ENCODE measurements at places on chromosomes 6 and 20. TPM values are rescaled to one million over a fixed set of nuclear protein-coding genes. Genes with fewer than 3 reads are reported as not detected.
A peak's percentile ranks its signal among the peaks of the same experiment; 100 is the strongest.

- DNase-seq, result no peak
- H3K4me1 ChIP-seq, result no peaks in the 10 kb centered on the region
- H3K4me3 ChIP-seq, result no peak overlapping the region
- peaks cover 3% of the 10 kb centered on the region for H3K27me3 ChIP-seq
Observed at GRCh38 chr6:145534989-145535388, 200.3 kb downstream of the EPM2A start.

GRCh38 chr20:38224531-38224930, 36.0 kb downstream of the KIAA1755 start:
- no peak overlapping the region for H3K27ac ChIP-seq
- peaks cover 3% of the 10 kb centered on the region for H3K4me1 ChIP-seq
- no peaks in the 10 kb centered on the region for H3K27me3 ChIP-seq
- no peak for DNase-seq
- H3K36me3 ChIP-seq, result no peaks in the 10 kb centered on the region
- no peak overlapping the region for H3K4me3 ChIP-seq

DNA sequence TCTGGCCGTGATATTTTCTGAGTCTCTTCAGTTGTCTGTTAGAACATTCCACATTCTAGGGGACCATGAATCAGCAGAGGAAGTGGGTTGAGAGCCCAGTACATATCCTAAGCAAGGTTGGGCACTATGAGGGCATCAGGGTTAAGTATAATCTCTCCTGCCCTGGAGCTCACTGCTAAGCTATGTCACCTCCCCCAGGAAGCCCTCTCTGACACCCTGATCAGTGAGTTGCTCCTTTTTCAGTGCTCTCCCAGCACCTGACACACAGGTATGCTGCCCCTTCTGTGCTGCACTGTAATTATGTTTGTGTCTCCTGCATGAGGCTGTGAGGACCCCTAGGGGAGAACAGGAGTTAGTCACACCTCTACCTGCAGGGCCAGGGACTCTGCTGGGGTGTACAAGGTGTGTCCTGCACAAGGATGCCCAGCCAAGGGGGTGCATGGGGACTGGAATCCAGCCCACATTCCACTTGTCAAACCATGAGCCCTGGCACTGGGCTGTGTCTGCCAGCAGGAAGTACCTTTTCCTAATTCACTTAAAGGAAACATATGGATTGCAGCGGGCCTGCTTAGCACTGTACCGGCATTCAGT, 3.9 kb downstream of the RAB44 start:
- no peak overlapping the region for H3K4me3 ChIP-seq
- H3K4me1 ChIP-seq, result no peaks in the 10 kb centered on the region
- H3K27ac ChIP-seq, result no peak overlapping the region
- no peak for DNase-seq

GRCh38 chr20:37303637-37304036, 14.2 kb downstream of the MANBAL start:
- no peak for DNase-seq
- H3K27ac ChIP-seq, result no peak overlapping the region
- H3K4me1 ChIP-seq, result peaks cover 15% of the 10 kb centered on the region

DNA sequence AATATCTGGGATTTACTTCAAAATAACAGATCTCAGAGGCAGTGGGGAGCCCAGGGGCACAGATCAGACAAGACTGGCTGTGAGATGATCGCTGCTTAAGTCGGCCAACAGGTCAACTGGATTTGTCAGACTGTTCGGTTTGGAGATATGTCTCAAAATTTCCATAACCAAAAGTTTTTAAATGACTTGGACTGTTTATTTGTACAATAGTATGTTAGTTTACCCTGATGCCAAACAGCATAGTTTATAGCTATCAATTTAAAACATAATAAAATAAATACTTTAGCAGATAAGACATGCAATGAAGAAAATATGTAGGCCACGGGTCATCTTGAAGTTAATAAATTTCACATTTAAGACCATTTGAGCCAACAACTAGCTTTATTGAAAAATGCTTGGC, 126.7 kb downstream of the IRF4 start:
- no peaks in the 10 kb centered on the region for H3K27me3 ChIP-seq
- H3K4me3 ChIP-seq, result no peak overlapping the region
- peaks cover 47% of the 10 kb centered on the region for H3K36me3 ChIP-seq
- no peak for DNase-seq
- no peak overlapping the region for H3K27ac ChIP-seq

DNA sequence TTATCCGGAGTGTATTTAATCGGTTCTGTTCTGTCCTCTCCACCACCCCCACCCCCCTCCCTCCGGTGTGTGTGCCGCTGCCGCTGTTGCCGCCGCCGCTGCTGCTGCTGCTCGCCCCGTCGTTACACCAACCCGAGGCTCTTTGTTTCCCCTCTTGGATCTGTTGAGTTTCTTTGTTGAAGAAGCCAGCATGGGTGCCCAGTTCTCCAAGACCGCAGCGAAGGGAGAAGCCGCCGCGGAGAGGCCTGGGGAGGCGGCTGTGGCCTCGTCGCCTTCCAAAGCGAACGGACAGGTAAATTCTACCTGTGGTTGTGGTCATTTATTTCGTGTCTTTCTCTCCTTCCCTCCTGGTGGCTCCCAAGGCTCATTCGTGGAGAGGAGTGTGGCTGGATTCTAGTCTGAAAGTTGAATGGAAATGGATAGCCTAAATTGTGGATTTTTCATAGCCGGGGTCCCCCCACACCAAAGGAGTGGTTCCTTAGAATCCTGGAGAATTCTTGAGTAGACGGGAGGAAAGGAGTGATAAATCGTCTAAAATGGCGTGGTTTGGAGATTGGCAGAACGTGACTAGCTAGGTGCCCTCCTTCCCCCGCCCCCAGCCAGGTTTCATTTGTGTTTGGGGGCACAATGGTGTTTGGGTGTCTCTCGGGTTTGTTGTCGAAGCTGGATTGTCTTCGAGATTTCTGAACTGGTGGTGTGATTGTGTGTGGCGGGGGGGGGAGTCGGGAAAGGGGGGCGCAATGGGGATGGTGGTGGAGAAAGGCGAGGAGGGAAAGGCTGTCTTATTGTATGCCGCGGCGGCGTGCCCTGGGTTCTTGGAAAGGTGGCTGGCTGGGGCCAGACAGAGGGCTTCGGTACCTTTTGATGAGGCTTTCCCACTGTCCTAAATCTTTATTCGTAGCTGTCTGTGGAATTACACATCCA, 673 bp downstream of the MARCKS start:
- H3K36me3 ChIP-seq, result peaks cover 14% of the 10 kb centered on the region
- H3K27me3 ChIP-seq, result no peaks in the 10 kb centered on the region

DNA sequence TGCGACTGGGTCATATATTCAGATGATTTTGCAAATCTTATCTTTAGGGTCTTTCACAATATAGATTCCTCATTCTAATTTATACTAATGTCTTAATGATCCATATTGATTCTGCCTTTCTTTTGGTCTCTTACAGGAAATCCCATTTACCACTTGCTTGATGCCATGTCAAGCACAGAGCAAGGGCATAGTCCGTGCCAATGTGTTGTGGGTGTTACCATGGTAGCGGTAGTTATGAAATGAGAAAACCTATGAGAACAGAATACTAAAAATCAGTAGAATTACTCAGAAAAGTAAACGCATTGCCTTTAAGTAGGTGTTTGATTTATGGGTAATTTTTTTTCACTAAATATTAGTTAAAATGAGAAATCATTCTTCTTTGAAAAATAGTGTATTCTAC, 153.9 kb upstream of the RAB32 start:
- no peak overlapping the region for H3K27ac ChIP-seq
- H3K4me3 ChIP-seq, result no peak overlapping the region
- H3K36me3 ChIP-seq, result no peaks in the 10 kb centered on the region
- no peak for DNase-seq
- H3K4me1 ChIP-seq, result no peaks in the 10 kb centered on the region
- H3K27me3 ChIP-seq, result peaks cover 4% of the 10 kb centered on the region

GRCh38 chr6:116189472-116189871, 63.5 kb upstream of the COL10A1 start:
- no peak for DNase-seq
- H3K4me3 ChIP-seq, result no peak overlapping the region
- H3K27ac ChIP-seq, result no peak overlapping the region
- H3K27me3 ChIP-seq, result no peaks in the 10 kb centered on the region
- H3K36me3 ChIP-seq, result peaks cover 17% of the 10 kb centered on the region

GRCh38 chr6:78623554-78623953, 243.8 kb upstream of the IRAK1BP1 start:
- no peak for DNase-seq
- H3K36me3 ChIP-seq, result no peaks in the 10 kb centered on the region
- H3K27me3 ChIP-seq, result peaks cover 5% of the 10 kb centered on the region
- peaks cover 5% of the 10 kb centered on the region for H3K4me1 ChIP-seq
- H3K27ac ChIP-seq, result no peak overlapping the region

DNA sequence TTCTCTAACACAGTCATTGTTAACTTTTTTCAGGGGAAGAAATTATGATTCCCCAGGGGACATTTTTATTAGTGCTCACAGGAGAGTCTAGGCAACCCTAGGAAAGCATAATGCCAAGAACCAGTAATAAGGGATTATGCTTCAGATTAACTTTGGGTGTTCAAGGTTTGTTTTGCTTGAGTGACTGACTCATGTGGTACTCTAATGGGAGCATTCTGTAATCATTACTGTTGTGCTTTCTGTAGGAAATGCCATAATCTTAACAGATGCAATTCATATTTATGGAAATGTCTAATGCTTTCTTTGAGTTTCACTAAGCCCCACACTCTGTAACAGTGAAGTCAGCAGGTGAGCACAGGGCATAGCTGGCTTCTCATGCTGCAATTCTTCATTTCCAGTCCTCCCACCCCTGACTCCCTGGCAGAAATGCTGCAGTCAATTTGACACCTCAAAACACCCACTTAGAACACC, 263.4 kb upstream of the MAN1A1 start:
- no peak overlapping the region for H3K4me3 ChIP-seq
- no peaks in the 10 kb centered on the region for H3K27me3 ChIP-seq
- H3K4me1 ChIP-seq, result peaks cover 22% of the 10 kb centered on the region
- H3K36me3 ChIP-seq, result no peaks in the 10 kb centered on the region

- H3K4me1 ChIP-seq, result peaks cover 8% of the 10 kb centered on the region
- no peak overlapping the region for H3K27ac ChIP-seq
- no peaks in the 10 kb centered on the region for H3K27me3 ChIP-seq
- peaks cover 5% of the 10 kb centered on the region for H3K36me3 ChIP-seq
Observed at GRCh38 chr20:51749674-51750036, 18.5 kb downstream of the ATP9A start.

DNA sequence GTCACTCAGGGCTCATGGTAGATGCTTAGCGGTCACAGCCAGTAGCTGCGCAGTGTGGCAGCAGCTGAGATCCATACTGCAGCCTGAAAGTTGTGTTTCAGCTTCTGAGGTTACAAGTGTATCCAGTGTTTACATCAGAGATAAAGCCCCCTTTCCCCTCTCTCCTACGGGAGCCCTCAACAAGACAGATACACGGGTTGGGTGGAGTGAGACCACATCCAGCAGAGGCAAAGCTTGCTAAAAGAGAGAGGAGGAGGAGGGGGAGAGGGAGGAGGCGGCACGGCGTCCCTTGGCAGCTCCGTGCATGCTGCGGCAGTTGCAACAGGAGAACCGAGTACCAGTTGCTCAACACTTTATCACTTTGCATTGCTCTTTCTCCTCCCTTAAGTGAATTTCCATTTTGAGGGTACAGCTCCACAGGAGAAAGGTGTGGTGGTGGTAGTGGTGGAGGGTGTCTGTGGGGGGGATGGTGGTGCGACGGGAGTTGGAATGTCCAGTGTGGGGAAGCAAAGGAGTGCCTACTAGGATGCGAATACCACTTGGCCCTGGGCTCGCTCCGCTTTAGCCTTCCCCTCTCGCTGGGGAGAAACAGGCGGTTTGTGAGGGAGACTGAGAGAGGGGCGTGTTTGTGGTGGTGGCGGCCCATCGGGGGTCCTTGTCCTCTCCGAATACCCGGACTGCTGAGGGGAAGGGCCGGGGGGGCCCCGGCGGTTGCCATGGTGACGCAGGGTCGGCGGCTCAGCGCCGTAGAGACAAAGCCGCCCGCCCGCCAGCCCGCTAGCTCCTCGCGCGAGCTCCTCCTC, 405 bp upstream of the RNF182 start:
- H3K36me3 ChIP-seq, result no peaks in the 10 kb centered on the region
- peaks cover 51% of the 10 kb centered on the region for H3K27me3 ChIP-seq
- H3K4me3 ChIP-seq, result peak overlapping the region; percentile 77
- peak overlapping the region; percentile 58 for H3K27ac ChIP-seq

GRCh38 chr6:29641430-29642148, 8.6 kb upstream of the GABBR1 start:
- H3K36me3 ChIP-seq, result no peaks in the 10 kb centered on the region
- peaks cover 4% of the 10 kb centered on the region for H3K27me3 ChIP-seq
- H3K27ac ChIP-seq, result no peak overlapping the region

GRCh38 chr6:75550544-75551167, 51.0 kb upstream of the SENP6 start:
- H3K36me3 ChIP-seq, result no peaks in the 10 kb centered on the region
- H3K27me3 ChIP-seq, result no peaks in the 10 kb centered on the region
- no peak overlapping the region for H3K4me3 ChIP-seq
- no peak for DNase-seq
- H3K27ac ChIP-seq, result peak overlapping the region; percentile 9
- H3K4me1 ChIP-seq, result peaks cover 13% of the 10 kb centered on the region

GRCh38 chr20:34491226-34491931, 24.8 kb upstream of the DYNLRB1 start:
- H3K4me3 ChIP-seq, result no peak overlapping the region
- no peaks in the 10 kb centered on the region for H3K27me3 ChIP-seq

- no peaks in the 10 kb centered on the region for H3K27me3 ChIP-seq
- no peaks in the 10 kb centered on the region for H3K4me1 ChIP-seq
- H3K4me3 ChIP-seq, result no peak overlapping the region
- no peak for DNase-seq
- no peaks in the 10 kb centered on the region for H3K36me3 ChIP-seq
- H3K27ac ChIP-seq, result no peak overlapping the region
Observed at GRCh38 chr6:72111611-72112010, 225.3 kb downstream of the RIMS1 start.

DNA sequence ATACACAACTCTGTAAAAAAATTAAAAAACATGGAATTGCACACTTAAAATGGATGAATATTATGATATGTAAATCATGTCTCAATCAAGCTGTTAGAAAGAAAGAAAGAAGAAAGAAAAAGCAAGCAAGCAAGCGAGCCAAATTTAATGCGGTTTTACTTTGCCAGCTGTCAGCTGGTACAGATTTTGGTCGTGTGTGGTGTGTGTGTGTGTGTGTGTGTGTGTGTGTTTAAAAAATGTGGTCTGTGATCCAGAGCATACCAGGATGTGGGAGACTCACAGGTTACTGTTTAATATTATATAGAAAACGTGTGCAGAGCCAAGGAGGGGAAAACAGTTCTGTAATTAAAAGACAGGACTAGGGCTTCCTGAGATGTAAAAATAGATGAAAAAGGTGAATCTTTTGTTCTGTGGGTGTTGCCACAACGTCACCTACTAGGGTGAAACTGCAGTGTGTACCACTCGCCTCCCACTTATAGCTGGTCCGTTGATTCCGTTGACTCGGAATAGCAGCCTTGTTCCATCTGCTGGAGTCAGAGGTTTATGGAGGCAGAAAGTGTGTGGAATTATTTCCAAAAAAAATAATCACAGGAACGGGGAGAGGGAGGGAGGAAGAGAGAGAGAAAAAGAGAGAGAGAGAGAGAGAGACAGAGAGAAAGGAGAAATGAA, 197.7 kb downstream of the BCAS1 start:
- no peaks in the 10 kb centered on the region for H3K36me3 ChIP-seq
- peaks cover 34% of the 10 kb centered on the region for H3K4me1 ChIP-seq
- peak overlapping the region; percentile 72 for H3K27ac ChIP-seq

- H3K4me1 ChIP-seq, result no peaks in the 10 kb centered on the region
- peaks cover 7% of the 10 kb centered on the region for H3K27me3 ChIP-seq
- no peak overlapping the region for H3K4me3 ChIP-seq
Observed at GRCh38 chr20:19543101-19543500, 215.0 kb upstream of the RIN2 start.

The BPIFB4 gene
- not detected for total RNA-seq

The SNX21 gene
- 17.3 TPM for total RNA-seq

The CALHM5 gene
- 1.4 TPM for total RNA-seq

The RAD21L1 gene
- total RNA-seq, result not detected

The EPPIN gene
- total RNA-seq, result not detected

The BEND6 gene
- total RNA-seq, result 6.6 TPM

The CDH4 gene
- 1.6 TPM for total RNA-seq

The STMND1 gene
- 0.34 TPM for total RNA-seq
